ENCODE measurements at places on chromosomes 6 and 20. TPM values are rescaled to one million over a fixed set of nuclear protein-coding genes. Genes with fewer than 3 reads are reported as not detected.

DNA sequence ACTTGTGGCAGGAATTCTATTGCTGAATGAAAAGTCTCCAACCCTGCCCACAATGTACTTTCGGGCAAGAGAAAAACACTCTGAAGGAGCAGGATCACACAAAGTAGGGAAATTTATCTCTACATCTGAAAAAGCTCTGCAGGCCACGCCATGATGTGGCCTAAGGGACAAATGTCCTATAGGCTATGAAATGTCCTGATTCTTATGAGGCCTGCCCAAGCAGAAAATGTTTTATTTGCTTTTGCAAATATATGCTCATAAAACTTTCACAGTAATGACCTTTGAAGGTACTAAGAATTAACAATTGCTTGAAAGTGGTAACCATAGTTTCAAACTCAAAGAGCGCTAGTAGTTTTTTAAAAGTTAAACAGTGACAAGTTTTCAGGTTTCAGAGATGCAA is 31.0 kb downstream of the SYCP2 start:
- no peak for DNase-seq

The SAMD3 gene
- 0.30 TPM for polyA plus RNA-seq

The CTCFL gene
- not detected for polyA plus RNA-seq

The CST5 gene
- polyA plus RNA-seq = not detected

- DNase-seq = no peak
These were observed 25.9 kb upstream of the TULP4 start for GRCh38 chr6:158286413-158286812.

DNA sequence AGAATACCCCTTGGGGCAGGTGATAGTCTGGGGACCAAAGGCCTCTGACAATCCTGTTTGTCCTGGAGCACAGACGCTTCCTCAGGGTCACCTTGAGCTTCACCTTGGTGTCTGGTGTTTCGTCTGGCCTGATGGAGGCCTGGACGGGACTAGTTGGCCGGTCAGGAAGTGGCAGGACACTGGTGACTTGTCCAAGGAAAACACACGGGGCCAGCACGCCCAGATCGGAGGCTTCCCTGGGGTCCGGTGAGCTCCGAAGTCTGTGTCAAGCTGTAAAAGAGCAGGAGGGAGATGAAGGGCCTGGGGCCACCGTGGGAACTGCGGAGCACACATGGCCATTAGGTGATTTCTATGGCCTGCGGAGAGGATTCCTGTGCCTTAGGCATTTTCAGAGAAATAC is 67.9 kb downstream of the SMOC2 start:
- no peak for DNase-seq

GRCh38 chr6:223763-224162 is 68.5 kb upstream of the DUSP22 start:
- DNase-seq = no peak

- DNase-seq = no peak
These were observed 23.0 kb downstream of the SLC23A2 start for GRCh38 chr20:4978050-4978918.

DNA sequence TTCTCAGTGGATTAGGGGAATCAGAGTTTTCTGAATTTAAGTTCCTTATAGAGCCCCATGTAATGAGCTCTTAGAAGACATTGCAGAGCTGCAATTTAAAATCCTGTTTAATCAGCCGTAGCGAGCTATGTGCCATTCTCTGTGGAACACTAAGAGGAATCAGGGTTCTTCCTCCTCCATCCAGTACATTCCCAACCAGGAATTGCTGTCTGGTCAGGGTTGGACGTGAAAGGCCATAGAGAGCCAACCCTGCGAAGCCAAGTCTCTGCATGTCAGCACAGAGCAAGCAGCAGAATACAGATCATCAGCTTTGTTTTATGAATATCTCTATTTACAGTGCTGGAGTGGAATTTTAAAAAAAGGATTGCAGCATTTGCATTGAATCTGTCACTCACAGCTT is 366.0 kb downstream of the LAMA2 start:
- DNase-seq = no peak

GRCh38 chr6:148272597-148272996 is 70.0 kb upstream of the SASH1 start:
- no peak for DNase-seq

The TUBB2B gene
- 22.4 TPM for polyA plus RNA-seq

- DNase-seq = no peak
These were observed 97.4 kb upstream of the IFNGR1 start for GRCh38 chr6:137316626-137317025.

The SLC12A5 gene
- 1.5 TPM for polyA plus RNA-seq

DNA sequence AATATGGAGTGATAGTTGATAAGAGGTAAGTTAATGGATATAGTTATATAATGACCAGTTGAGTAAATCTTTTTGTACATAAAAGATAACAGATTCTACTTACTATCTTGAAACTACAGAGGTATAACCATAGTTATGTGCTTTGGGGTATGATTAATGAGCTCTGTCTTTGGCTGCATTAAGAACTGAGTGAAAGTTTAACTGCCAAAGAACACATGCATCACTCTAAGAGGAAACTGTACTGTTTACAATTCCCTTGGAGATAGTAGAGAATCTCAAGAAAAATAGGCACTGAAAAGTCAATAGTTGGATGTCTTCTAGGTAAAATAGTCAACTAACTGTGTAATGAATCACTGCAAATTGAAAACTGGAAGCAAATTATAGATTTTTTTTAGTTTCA is 1129.5 kb downstream of the EPHA7 start:
- DNase-seq = no peak

The HLA-G gene
- not detected for polyA plus RNA-seq

DNA sequence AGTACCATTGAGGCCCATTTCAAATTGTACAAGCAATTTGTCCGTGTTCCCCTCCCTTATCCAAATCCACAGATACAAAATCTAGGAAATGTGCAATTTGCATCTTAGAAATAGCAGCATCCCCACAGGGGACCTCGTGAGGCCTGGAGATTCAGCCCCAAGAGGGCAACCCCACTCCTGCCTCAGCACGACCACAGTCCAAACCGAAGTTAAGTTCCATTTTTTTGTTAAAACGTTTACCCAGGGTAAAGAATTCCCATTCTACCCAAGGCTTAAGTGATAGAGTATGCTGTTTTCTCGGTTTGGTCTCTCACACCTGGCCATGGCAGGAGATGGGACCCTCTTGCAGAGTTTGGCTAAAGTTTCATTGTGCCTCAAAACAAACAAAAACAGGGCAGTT is 41.2 kb downstream of the PLCG1 start:
- no peak for DNase-seq

DNA sequence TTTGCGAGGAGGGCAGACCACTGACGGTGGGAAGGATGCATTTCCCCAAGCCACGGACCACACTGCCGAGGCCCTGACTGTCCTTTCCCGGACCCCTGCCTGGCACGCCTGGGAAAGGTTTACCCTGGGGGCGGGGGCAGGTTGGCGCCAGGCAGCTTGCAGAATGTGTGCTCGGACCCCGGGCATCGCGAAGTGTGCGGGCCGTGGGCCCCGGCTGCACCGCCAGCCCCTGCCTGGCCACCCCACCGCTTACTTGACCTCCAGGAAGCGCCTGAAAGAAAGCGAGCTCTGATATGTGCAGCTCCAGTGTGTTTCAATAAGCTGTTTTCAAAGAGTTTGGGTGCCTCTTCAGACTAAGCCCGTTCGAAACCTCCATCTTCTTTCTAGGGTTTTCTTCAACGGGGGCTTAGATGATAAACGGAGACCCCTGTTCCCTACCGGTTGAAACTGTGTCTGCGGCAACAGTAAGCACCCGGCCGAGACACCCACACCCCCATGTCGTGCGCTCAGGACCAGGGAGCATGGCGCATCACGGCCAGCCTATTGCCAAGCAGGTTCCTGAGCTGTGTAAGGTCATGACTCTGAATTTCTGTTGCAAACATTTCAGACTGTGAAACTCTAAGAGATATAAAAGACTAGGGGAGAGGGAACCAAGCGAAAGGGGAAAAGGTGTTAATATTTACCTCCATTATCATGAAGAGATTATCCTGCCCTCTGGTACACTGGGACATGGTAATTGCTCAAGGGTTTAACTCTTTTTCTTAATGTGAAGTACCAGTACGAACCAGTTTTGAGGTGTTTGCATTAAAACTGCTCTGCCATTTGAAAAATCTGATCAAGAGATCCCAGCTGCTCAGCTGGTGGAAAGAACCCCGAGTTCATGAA is 231.2 kb upstream of the FOXQ1 start:
- DNase-seq = no peak

The ZNF318 gene
- 10.1 TPM for polyA plus RNA-seq

DNA sequence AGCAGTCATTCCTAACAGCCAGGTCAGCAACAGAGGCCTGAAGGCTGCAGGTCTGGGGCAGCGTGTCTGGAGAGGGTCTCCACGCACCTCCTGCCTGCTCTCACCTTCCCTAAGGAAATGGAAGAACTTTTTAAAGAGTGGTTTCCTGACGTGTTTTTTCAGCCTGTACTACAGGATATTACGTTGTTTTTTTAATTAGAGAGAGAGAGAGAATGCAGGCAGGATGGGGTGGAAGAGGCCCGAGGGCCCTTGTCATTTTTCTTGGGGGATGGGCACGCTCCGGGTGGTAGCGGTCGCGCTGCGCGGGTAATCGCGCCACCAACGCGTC is 2.1 kb downstream of the DLL1 start:
- DNase-seq = no peak

The NFATC2 gene
- polyA plus RNA-seq = 2.1 TPM

- DNase-seq = no peak
These were observed 114.3 kb downstream of the PRKN start for GRCh38 chr6:162613310-162613709.

GRCh38 chr6:34146801-34147592 is 1.1 kb upstream of the GRM4 start:
- DNase-seq = no peak

DNA sequence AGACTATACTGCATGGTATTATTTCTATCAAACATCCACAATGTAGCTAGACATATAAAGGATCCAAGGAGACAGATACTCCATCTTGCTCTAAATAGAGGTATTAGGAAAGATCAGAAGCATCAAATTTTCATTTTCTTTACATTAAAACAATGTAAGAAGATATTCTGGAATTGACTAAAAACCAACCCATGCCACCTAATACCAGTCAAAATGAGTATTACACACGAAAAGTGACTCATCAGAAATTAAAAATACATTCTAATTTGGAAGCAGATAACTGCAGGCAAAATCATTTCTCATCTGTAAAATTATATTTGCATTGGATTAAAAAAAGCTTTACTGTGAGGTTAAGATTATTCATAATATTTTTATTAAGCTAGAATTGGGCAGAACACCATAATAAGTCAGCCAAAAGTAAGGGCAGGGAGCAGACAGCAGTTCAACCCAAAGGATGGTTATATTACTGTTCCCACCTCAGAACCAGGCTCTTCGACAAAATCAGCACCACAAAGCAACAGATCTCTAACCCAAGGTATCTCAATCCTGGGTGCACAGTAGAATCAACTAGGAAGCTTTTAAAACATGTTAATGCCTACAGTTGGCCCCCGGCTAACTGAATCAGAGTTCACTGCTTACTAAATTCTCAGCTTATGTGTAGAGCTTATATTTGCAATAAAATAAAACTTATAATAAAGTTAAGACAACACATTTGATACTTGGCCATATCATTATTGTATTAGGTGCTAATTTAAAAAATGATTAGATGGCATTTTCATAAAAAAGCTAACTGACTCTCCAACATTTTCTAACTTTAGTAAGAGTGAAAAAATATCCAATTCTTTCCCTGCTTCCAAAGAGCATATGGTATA is 35.2 kb downstream of the SAMD3 start:
- no peak for DNase-seq

- DNase-seq = no peak
These were observed 7.2 kb upstream of the IL20RA start for GRCh38 chr6:137051790-137052472.

DNA sequence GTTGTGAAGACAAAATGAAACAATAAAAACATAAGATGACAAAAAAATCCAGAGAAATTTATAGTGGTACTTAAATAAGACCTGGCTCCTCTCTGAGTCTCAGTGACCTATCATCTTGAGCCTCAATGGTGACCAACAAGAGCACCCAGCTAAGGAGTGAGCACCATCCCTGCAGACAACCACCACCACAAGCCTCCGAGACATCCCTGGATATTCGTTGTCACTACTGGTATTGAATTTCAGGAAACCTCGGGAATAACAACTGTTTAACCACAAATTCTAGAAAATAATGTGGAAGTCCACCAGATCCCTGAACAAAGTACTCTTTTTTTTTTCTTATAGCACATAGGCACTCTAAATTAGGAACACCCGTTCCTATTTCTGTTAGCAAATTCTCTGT is 32.2 kb upstream of the ADGRF5 start:
- no peak for DNase-seq

GRCh38 chr20:4012589-4012988 is 2.8 kb downstream of the RNF24 start:
- no peak for DNase-seq
